T-helper 2 cell (primary cell): ENCODE measurements at places on chromosomes 7 and 10.
A peak's percentile ranks its signal among the peaks of the same experiment; 100 is the strongest.

DNA sequence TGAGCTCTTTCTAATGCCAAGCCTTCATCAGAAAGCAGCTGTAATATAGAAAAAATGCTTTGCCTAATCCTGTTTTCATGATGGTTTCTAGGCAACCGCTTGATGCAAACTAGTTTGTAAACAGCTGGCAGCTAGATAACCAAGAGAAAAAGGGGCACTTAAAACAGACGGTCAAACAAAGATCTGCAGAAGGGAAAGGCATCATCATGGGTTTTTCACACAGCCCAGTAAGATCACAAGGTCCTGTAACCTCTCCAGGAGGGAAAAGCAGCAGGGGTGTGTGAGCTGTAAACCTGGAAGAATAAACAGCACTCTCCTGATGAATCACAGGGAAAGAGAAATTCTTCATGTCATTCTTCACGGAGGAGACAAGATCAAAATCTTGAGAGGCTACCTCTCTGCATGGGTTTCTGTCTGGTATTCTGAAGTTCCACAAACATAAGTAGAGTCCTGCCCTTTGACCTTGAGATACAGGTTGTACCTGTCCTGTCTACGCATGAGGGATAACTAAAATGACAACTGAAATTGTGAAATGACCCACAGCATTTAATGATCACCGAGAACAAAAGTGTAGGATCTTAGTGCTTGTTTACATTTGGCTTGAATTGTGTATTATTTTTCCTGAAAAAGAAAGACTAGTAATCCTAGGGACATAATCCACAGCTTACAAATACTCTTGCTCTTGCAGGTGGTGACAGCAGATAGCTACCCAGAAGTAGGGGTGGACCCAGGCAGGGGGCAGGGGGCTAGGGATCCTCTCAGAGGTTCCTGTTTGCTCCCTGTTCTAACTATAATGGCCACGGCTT, 48.0 kb downstream of the CREB3L2 start:
- no peak for DNase-seq

GRCh38 chr10:99709480-99710229, 22.3 kb downstream of the COX15 start:
- peak; percentile 7 for DNase-seq

DNA sequence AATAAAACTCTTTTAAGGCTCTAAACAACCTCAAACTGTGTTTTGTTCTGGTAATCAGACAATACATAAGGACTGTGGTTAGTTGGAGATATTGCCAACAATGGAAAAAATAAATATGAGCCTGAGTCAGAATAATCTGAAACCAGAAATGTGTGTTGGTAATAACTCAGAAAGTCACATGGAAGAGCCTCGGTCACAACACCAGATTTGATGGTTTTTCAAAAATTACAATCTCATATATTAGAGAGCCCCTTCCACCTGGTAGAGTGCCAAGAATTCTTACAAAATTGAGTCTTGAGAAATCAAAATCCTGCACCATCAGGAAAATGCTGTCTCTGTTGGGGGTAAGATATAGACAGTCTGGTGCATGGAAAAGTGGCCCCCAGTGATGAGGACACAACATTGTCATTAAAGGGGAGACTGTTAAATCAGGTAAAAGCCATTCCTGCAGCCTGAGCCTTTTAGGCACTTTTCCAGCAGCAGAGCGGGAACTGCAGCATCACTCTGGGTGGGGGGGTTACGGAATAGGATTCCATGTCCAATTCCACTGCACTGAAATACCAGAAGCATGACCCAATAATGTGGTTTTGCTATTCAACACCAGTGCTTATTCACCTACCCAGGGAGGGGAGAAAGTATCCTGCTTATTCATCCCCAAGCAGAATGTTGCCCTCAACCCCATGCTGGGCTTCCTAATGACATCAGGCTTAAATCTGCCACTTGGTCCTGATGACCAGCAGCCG, 9.5 kb upstream of the ADAM12 start:
- DNase-seq, result no peak

- no peak for DNase-seq
Observed at GRCh38 chr10:75880031-75880775, 448.8 kb downstream of the LRMDA start.

DNA sequence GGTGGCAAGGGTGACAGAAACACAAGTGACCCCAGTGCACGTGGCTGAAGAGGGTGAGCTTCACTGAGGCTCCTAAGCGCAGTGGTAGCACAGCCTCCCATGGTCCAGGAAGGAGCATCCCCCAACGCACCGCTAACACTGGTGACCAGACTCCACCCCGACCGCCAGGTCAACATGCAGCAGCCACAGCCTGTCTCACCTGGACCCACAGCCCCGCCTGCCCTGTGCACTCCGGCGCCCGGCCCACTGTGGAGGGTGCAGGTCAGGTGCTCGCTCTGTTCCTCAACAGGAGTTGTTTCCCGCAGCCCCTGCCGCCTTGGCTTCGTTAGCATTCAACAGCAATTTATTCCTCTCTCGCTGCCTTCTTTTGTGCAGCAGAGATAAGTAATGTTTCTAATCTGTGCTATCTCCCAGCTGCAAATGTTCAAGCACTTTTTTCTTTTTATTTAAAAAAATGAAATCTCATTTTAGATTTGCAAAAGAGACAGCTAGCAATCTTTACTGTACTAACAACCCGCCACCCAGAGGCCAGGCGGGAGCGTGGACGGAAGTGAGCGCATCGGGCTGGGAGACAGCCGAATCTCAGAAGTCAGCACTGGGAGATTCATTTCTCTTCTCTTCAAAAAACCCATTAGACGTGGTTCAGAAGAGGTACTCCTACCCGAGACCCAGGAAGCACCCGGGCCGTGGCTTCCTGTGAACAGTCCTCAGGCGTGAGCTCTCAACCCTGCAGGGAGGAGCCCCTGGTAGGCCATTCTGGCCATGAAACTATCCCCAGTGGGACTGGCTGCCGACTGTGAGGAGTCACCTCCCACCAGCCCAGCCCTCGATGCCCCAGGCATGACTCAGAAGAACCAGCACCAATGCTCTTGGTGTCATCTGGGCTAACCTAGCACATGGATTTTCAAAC, 133.4 kb downstream of the MAD1L1 start:
- no peak for DNase-seq

DNA sequence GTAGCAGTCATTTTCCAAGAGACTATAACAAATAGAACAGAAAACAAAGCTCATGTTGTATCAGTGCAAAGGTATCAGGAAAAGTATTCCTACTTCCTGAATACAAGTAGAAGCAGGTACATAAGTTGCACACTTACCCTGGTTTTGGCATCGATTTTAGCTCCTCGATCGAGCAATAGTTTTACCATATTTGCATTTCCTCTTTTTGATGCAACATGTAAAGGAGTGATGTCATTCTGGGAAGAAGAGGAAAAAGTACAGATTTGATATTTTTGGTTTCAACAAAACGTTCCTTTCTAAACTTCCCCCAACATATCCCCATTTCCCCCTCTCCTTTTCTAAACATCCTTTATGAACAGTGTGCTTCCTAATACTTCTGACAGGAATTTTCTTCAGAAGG, 155.1 kb downstream of the ANK3 start:
- DNase-seq, result no peak

GRCh38 chr7:7996568-7996967, 28.0 kb downstream of the GLCCI1 start:
- DNase-seq, result no peak

DNA sequence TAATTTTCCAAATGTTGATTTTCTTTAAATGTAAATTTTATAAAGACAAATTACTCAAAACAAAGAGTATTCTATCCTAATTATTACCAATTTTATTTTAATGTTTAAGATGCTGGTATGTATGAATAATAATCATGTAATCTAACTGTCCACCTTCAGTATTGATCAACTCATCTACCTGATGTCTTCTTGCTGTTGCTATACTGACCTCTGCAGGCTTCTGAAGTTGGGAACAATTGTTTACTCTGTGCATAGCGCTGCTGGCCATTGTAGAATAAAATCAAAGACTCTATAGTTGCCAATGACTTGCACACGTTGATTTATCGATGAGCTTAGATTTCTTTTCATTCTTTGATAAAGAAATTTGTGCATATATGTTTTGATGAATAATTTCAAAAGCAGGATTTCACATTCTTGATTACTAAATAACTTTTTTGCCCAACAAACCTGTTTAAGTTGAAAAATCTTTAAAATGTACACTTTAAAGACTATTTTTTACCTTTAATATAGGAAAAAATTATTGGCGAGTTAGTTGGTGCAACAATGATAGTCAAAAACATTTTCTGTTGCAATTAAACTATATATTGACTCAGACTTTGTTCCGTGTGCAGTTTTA, 282.3 kb downstream of the TFEC start:
- no peak for DNase-seq

- no peak for DNase-seq
Observed at GRCh38 chr10:12564173-12564572, 214.8 kb downstream of the CAMK1D start.

DNA sequence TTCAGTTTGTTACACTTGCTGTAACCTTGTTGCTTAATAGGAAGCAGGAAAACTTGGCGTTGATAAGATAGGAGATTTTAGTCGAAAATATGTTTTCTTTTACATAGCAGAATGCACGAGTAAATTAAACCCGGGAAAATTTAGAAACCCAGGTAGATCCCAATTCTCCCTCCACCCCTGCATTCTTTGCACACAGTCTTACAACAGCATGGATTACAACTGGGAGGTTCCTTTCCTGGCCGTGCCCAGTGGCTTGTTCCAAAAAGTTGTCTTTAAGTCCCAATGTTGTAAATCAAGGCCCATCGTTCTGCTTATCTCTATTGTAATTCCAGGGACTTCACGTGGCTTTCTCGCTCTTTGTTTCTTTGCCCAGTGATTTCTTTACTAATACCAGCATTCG, 1.1 kb upstream of the DPY19L1 start:
- DNase-seq, result no peak

- no peak for DNase-seq
Observed at GRCh38 chr10:21520509-21520908, 5.0 kb downstream of the SKIDA1 start.

GRCh38 chr10:131187926-131188325, 123.6 kb downstream of the TCERG1L start:
- DNase-seq, result no peak

- no peak for DNase-seq
Observed at GRCh38 chr7:83410989-83411591, 237.8 kb downstream of the SEMA3E start.

DNA sequence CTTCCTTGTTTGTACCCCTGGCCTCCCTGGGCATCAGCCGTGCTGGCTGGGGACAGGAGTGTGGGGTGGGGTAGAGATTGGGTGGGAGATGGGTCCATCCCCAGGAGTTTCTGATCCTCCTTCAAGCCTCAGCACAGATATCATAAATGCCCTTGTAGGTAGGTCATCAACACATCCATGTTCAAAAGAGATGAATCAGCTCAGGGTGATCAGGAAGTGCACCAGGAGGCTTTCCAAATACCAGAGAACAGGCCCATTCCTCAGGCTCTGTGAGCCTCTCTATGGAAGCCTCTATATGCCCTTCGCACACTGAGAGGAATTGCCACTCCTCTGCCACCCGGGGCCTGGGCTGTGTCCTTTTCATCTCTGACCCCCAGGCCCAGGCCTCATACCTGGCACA, 31.9 kb upstream of the ADCYAP1R1 start:
- DNase-seq, result no peak

GRCh38 chr7:141150465-141150864, 76.6 kb downstream of the TMEM178B start:
- DNase-seq, result no peak

DNA sequence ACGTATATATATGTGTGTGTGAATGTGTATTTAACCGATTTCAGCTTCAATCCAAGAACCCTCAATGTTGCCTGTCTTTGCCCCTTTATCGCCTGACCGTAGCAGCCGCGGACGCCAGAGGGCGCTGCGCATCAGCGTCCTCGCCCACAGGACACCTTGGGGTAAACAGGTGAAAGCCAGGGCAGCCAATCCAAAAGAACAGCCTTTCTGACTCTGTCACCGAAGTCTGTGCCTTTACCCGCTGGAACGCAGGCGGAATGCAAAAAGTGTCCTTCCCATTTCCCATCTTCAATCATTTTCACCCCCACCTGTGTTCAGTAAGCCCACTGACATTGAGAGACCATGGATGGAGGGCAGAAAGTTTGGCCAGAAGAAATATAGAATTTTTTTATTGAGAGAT, 3.6 kb downstream of the NXPH1 start:
- DNase-seq, result no peak

DNA sequence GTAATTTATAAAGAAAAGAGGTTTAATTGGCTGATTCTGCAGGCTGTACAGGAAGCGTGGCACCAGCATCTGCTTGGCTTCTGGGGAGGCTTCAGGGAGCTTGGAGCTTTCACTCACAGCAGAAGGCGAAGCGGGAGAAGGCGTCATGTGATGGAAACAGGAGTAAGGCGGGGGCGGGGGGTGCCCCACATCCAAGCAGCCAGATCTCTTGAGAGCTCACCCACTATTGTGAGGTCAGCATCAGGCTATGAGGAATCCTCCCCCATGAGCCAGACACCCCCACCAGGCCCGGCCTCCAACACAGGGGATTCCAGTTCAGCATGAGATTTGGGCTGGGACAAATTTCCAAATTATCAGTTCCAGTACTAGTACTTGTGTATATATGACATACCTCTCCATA, 46.2 kb downstream of the WDR37 start:
- DNase-seq, result no peak
